ENCODE measurements at places on chromosomes 11 and 22.

- DNase-seq = no peak
These were observed 25.2 kb upstream of the BMAL1 start for GRCh38 chr11:13252438-13252837.

DNA sequence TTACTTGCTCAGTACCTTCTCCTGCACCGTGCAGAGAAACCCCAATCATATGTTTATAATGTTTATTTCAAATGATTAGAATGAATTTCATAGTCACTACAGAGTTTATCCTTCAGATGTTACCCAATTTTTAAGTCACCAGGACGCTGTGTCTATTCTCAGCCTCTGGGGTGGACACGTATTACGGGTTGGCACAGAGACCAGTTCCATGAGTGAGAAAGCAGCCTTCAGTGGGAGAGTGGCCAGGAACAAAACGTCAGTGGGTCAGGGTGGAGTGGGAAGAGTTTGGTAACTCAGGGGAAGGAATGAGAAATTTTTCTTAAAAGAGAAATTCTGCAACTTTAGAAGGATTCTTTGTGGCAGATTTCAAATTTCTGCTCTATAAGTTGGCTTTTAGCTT is 77.1 kb upstream of the MTMR2 start:
- DNase-seq = no peak

- no peak for DNase-seq
These were observed 64.0 kb downstream of the SCN3B start for GRCh38 chr11:123590296-123590912.

GRCh38 chr22:40862537-40862936 is 624 bp upstream of the DNAJB7 start:
- DNase-seq = no peak

DNA sequence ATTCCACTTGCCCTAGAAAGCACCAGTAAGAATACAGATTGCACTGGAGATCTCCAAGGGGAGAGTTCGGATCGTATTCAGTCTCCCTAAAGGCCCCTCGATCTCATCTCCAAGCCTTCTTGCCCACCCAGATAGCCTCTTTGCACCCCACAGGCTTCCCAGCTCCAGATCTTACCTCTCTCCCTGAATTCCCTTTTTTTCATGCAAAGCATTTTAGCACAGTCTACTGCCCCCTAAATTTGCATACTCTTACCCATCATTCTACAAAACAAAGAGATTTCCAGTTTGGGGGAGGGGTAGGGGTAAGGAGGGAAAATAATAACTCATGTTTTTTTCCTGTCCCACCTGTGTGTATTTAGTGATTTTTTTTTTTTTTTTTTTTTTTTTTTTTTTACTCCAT is 105.2 kb downstream of the NAV2 start:
- DNase-seq = no peak

DNA sequence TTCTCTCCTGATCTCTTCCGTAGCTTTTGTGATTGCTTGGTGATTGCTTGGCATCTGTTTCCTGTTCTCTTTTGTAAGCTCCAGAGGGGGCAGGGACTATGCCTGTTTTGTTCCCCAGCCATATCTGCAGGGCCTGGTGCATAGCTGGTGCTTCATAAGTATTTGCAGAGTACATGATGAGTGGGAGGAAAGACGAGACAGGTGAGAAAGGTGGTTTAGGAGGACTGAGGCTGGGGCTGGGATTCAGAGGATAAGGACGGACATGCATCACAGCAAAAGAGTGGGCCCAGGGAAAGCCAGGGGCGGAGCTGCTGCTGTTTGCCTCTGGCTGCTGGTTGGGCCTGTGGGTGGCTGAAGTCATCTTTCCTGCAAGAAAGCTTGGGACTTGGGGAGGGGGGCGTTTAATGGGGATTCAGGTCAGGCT is 62.4 kb downstream of the DSCAML1 start:
- no peak for DNase-seq

GRCh38 chr22:44160421-44160820 is 20.3 kb upstream of the PARVG start:
- no peak for DNase-seq

DNA sequence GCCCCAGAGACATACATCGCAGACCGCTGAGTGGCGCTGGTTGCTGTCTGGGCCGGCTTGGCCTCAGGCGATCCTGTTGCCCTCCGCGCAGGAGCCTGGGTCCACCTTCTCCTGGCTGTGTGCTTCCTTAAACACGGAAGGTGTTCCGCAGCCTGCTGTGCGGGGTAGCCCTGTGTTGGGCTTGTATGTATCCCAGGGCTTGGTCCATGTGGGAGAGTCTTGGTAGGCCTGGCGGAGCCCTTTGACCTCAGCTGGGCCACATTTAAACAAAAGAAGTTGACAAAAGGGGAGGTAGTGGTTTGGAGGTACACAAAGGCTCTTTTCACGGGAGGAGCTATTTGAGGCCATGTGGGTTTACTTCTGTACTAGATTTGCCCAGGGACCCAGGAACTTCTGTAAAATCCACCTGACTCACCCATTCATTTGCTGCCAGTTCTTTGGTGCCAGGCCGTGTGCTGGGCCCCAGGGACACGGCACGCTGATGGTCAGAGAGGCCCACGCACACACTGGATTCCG is 11.0 kb upstream of the GRAMD4 start:
- no peak for DNase-seq

DNA sequence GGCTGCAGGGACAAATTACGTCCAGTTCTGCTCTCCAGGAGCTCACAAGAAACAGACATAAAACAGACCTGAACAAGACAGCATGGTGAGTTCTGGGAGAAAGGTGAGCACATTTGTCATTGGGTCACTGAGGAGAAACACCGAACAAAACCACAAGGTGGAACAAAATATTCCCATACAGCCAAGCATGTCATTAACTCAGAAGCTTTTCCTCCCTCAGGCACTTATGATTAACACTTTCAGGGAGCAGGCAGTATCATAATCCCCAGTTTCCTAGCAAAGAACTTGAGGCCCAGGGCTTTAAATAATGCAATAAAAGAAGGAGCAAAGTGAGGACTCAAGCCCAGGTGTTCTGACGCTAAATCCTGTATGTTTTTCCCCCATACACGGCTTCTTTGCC is 43.0 kb downstream of the P4HA3 start:
- DNase-seq = no peak

GRCh38 chr11:13304655-13305335 is 27.2 kb downstream of the BMAL1 start:
- DNase-seq = no peak

GRCh38 chr22:20431511-20432192 is 6.0 kb downstream of the SCARF2 start:
- no peak for DNase-seq

GRCh38 chr11:120147094-120147949 is 9.4 kb upstream of the TRIM29 start:
- DNase-seq = no peak

GRCh38 chr22:22870577-22871404 is 16.8 kb upstream of the IGLL5 start:
- no peak for DNase-seq

DNA sequence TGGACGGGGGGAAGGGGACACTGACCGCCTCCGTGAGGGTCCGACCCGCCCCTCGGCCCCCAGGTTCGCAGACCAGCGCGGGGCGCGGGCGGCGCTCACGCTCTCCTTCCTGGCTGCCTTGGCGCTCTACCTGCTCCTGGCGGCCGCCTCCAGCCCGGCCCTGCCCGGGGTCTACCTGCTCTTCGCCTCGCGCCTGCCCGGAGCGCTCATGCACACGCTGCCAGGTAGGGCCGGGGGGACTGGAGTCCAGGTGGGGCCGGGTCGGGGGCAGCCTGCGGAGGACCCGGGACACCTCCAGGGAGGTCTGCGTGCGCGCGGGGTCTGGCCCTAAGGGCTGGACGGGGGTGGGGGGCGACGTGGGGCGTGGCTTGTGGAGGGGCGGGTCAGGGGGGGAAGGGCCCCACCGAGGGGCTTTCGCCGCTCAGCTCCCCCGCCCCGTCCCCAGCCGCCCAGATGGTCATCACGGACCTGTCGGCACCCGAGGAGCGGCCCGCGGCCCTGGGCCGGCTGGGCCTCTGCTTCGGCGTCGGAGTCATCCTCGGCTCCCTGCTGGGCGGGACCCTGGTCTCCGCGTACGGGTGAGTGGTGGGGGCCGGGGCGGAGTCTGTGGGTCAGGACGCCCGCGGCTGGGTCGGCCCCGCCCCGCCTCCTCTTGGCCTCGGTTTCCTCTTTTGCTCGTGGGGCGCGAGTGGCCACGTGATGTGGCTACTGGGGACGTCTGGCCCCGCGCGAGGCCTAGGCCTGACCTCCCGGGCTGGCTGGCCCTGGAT is 19.9 kb downstream of the PHLDA2 start:
- no peak for DNase-seq

DNA sequence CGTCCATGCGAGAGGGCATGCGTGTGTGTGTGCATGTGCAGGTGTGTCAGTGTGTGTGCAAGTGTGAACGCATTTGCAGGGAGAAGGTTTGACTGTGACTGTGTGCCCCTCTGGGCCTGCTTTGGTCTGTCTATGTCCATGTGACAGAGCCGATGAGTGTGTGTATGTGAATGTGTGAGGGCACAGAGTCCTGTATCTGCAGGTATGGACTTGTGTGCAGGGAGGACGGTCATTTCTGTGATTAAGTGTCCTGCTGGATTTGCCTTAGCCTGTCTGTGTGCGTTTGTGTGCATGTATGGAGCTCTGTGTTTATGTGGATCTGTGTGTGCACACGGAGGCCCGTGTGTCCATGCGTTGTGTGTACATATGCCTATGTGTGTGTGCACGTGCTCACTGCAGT is 5.4 kb downstream of the EMID1 start:
- DNase-seq = no peak

- no peak for DNase-seq
These were observed 71.8 kb upstream of the B3GAT1 start for GRCh38 chr11:134483857-134484256.

- DNase-seq = no peak
These were observed 13.3 kb downstream of the TBRG1 start for GRCh38 chr11:124635932-124636331.

- peak; percentile 5 for DNase-seq
These were observed 7.6 kb downstream of the DLG2 start for GRCh38 chr11:85619499-85619898.

DNA sequence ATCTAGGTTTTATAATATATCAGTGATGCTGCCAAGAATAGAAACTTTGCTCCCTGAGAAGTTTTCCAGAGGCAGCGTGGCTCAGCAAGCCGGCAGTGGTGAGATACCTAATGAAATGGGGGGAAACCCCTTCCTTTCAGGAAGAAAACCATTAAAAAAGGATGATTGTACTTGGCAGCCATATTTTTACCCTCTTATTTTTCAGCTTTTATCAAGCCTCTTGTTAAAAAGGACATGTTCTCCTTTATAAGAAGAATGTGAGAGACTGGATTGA is 9.0 kb upstream of the ME3 start:
- DNase-seq = no peak

DNA sequence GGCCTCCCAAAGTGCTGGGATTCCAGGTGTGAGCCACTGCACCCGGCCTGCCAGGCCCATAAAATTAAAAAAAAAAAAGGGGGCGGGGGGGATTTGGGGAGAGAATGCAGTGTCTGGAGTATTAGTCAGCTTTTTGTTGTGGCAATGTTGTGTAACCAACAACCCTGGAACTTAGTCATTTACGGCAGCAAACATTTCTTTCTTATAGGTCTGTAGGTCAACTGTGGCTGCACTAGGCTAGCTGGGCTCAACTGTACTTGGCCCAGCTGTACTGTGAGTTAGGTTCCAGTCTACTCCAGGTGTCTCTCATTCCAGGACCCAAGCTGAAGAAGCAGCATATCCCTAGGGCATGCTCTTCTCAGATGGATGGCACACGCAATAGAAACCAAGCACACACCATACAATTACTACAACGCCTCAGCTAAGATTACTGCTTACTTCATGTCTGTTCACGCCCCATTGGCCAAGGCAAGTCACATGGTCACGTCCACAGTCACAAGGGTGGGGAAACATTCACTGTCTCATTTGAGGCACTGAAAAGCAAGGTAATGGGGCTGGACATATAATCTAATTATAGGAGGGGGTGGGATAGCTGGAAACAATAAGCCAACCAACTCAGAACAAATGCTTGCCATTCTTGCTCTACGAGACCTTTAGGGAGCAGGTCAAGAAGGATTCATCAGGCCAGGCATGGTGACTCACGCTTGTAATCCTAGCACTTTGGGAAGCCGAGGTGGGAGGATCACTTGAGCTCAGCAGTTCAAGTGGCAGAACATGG is 10.4 kb upstream of the SPINDOC start:
- no peak for DNase-seq

DNA sequence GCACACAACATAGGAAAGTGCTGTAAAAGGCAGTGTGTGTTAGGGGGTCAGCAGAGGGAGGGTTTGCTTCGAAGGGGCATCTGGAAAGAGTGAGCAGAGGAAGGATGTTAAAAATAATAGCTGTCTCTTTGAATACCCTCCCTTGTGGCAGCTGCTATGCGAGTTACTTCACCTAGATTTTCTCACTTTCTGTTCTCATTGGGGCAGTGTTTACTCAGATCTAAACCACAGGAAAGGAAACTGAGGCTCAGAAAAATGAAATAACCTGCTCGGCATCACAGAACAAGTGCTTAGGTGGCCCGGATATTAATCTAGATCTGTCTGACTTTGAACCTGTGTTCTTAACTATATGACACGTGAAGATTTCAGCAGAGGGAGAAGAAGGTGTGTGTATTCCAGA is 125.3 kb downstream of the C11orf91 start:
- no peak for DNase-seq

DNA sequence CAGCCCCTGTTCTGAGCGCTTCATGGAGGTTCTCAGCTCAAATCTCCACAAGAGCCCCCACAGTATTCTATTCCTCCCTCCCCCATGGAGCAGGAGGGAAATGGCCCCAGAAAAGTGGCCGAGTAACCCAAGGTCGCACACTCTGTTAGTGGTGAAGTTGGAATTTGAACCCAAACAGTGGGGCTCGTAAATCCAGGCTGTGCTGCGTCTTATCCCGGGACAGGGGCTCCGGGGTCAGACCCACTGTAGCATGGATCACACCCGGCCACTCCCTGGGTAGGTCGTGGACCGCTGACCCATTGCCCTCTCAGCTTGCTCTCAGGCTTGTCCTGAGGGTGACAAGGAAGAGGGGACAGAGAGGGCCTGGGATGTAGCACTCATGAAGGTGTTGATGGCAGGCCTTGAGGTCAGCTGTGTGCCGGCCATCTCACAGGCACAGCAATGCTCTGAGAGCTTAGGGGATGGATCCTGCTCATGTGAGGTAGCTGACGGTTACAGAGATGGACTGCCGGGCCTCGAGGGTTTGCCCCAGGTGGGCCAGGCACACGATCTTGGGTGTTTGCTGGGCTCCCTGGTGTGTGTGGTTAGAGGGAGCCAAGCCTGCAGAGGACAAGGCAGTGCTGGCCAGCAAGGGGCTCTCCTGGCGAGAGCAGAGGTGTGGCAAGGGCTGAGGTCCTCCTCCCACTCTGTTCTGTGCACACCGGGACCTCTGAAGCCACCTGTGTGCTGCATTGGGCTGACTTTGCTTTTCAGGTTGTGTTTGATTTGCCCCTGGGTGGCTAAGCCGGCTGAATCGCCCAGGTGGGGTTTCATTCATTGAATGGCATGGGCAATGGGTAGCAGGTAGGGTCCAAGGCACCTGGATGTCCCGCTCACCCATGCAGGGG is 2.3 kb upstream of the FGF19 start:
- DNase-seq = no peak

GRCh38 chr22:39428597-39429071 is 28.2 kb upstream of the MGAT3 start:
- no peak for DNase-seq
